ENCODE measurements at places on chromosomes 6 and 20.

GRCh38 chr20:50346374-50347283 lies 156.0 kb downstream of the CEBPB start:
- DNase-seq, result no peak

DNA sequence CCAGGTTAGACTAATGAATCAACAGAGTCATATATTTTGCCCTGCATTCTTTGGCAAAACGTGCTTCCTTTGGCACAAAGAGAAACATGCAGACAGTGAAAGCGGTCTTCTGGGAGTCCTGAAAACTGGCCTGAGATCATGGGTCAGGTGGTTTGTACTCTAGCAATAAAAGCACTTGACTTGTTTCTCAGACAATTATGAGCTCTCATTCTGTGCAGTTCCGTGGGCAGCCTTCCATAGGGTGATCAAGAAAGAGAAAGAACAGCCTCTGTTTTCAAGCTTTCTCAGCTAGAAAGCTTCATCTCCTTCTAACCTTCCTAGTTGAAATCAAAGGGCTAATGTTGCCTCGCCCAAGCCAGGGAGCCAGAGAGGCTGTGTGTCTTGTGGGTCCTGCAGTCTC lies 62.7 kb upstream of the ISM1 start:
- DNase-seq, result no peak

GRCh38 chr20:17875106-17875980 lies 93.3 kb downstream of the SNX5 start:
- no peak for DNase-seq

DNA sequence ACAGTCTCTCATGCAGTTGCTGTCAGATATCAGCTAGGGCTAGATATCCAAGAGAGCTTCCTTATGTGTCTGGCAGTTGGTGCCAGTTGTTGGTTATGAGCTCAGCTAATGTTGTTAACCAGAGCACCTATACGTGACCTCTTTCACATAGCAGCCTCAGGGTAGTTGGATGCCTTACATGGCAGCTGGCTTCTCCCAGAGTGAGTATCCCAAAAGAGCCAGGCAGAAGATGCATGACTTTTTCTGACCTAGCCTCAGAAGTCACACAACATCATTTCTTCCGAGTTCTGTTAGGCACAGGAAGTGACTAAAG lies 175.7 kb downstream of the VEGFA start:
- no peak for DNase-seq

GRCh38 chr20:31934968-31935764 lies 16.7 kb downstream of the PDRG1 start:
- DNase-seq, result no peak
